ENCODE measurements at places on chromosomes 3 and 15. TPM values are rescaled to one million over a fixed set of nuclear protein-coding genes. Genes with fewer than 3 reads are reported as not detected.

Gene TM4SF4
- 0.98 TPM for polyA plus RNA-seq

DNA sequence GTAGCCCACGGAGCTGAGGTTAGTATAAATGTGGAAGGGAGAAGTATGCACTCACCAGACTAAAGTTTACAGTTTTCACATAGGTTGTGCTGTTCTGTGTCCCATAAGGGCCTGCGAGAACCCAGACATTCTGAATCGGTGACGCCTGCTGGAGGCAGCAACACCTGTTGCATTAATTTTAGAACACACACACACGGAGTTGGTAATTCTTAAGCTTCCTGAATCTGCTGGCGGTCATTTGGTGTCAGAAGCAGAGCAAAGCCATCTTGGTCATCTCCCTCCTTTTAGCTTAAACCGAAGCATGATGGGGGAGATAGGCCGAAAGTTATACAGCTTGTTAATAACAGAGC lies 41.1 kb upstream of the AP3B2 start:
- no peak for DNase-seq

Gene CPEB1
- polyA plus RNA-seq: 2.8 TPM

DNA sequence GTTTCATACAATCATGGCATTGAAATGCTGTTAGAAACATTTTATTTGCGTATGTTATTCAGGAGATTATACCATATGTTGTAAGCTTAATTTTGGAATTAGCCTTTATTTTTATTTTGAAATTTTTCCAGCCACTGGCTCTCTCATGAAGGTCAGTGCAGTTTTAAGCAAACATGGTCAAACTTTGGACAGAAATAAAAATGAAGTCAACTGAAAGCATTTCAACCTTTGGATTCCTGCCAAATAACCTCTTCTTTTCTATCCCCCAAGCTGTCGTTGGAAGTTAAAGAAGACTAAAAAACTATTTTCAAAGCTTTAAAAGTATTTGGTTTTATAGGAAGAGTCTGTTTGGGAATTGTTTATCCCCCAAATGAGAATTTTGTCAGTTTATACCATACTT lies 846.6 kb downstream of the MCTP2 start:
- DNase-seq: no peak

Gene EXD1
- polyA plus RNA-seq: not detected

Gene GATM
- polyA plus RNA-seq: 19.8 TPM

GRCh38 chr15:82810890-82811426 lies 1.5 kb downstream of the WHAMM start:
- no peak for DNase-seq

- DNase-seq: no peak
Observed at GRCh38 chr3:150757768-150758167, 5.2 kb downstream of the SIAH2 start.

Measured in right lung (tissue), 10 donors.